ENCODE measurements at places on chromosomes 5 and 9.

- no peak for DNase-seq
These were observed 3.3 kb downstream of the ENHO start for GRCh38 chr9:34519321-34520020.

- no peak for DNase-seq
These were observed 144.4 kb downstream of the SLC12A2 start for GRCh38 chr5:128228008-128228407.

GRCh38 chr9:98974994-98975712 is 31.4 kb downstream of the COL15A1 start:
- DNase-seq = no peak

- DNase-seq = no peak
These were observed 27.1 kb upstream of the PRR16 start for GRCh38 chr5:120436996-120437395.

- DNase-seq = no peak
These were observed 13.3 kb downstream of the MPDZ start for GRCh38 chr9:13266167-13266566.

- no peak for DNase-seq
These were observed 15.1 kb downstream of the IFNA1 start for GRCh38 chr9:21455320-21455719.

DNA sequence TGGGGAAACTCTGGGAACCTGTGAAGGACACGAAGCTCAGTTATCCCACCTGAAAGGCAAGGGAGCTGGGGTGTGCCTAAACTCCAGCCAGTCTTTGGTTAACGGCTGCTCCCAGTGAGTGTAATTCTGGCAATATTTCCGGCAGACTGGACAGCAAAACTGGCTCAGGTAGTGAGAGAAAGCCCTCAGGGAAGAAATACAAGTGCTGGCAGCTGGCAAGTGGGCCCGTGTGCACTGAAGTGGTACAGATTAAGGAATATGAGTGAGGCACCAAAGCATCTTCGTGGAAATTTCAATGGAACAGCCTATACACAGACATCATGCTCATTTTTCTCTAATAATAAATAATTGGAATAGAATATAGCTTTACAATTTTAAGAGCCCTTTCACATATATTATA is 56.2 kb downstream of the ABHD17B start:
- no peak for DNase-seq

DNA sequence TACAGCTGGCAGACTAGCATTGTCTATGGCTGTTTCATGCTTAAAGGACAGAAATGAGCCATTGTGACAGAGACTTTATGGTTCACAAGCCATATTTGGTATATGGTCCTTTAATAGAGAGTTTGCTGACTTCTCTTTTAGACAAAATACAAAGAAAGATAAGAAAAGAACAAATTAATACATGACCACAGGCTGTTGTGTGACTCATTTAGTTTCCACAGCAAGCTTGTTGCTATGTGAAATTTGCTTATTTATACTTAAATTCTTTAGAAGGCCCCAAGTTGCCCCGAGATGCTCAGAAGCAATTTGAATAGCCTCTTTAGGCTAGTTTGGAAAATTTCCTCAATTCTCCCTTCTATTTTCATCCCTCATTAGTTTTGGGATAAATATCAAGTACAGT is 315.3 kb upstream of the RPS23 start:
- no peak for DNase-seq

DNA sequence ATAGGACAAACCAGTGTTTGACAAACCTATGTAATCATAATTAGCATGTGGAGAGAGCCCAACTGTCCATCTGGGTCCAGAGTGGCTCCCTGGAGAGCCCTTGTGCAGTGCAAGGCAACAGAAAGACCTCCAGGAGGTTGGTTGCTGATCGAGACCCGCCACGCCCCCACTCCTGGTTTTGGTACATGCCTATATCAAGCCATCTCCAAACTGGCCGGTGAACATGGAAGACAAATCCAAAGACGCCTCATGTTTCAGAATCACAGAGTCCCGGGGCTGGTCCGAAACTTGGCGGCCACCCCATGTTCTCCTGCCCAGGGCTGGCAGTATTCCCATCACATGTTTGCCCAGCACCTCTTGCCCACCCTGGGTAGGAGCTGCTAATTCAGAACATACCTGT is 140.2 kb downstream of the PAX5 start:
- DNase-seq = no peak

- DNase-seq = no peak
These were observed 190.9 kb downstream of the TTC39B start for GRCh38 chr9:15116130-15116580.

- DNase-seq = no peak
These were observed 83.6 kb upstream of the ADAMTSL1 start for GRCh38 chr9:18390393-18390792.

GRCh38 chr5:109388407-109388806 is 21.4 kb downstream of the PJA2 start:
- no peak for DNase-seq

- no peak for DNase-seq
These were observed 288.1 kb downstream of the GADD45G start for GRCh38 chr9:89892920-89893319.

DNA sequence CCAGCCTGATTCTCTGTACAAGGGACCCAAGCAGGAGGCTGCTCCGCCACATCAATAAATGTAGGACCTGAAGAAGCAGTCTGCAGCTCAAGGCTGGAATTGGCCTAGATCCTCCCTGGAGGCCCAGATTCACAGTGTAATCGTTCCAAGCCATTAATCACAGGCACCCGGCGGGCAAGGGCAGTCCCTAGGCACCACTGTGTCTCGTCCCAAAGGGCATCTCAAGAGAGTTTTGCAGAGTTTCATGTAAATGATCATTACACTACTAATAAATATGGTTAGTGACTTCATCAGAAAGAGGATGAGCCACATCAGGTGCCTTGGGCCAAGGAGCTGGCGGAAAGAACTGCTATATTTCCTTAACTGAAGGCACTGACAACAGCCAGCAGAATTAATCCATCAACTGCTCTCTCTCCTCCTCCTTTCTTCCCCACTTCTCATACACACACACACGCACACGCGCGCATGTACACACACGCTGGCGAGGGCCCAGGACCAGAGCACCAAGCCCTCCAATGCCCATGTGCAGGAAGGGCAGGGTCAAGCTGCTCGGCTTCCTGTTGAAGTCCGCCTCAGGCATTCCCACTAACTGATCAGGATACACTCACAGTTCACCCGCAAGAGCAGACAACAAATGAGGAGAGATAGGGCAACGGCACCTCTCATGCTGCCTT is 33.9 kb downstream of the GNAQ start:
- no peak for DNase-seq

DNA sequence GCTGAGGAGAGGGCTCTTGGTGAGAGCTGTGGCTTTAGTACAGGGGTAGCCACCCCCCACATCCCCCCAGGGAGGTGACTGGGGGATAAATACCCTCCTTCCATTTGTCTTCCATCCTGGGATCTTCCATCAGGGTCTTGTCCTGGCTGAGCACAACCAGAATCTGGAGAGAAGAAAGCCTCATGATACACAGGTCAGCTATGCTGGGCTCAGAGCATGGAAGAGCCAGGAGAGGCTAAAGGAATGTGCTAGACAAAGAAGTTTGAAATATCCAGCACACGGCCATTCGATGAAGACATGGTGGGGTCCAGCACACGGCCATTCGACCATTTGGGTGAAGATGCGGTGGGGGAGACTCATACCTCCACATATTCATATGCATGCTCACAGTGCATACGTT is 30.0 kb downstream of the ROPN1L start:
- no peak for DNase-seq

DNA sequence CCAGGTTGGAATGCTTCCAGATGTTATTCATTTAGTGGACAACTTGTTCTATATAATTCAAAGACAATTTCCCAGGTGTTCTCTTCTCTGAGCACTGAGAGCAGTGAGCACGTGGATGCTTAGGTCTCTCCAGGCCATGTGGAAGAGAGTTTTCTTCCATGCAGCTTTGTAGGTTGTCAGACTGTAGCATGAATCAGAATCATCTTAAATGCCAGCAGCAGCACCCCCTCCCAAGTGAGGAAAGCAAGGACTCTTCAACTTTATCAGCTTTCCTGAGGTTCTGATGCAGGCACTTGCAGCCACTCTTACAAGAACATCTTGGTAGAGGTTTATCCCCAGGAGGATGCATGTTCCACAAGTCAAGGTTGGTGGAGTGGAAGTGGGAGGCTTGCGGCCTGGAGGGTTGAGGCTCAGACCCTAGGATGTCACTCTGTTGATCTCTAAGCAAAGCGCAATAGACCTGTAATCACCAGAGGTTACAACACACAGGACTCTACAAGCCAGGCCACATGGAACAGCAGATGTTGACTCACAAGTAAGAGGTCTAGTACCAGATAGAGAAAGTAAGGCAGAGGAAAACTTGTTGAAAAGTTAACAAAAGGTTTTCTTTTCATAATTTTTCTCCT is 47.7 kb downstream of the UGCG start:
- DNase-seq = no peak

- no peak for DNase-seq
These were observed 124.5 kb downstream of the C5orf15 start for GRCh38 chr5:133843911-133844310.

DNA sequence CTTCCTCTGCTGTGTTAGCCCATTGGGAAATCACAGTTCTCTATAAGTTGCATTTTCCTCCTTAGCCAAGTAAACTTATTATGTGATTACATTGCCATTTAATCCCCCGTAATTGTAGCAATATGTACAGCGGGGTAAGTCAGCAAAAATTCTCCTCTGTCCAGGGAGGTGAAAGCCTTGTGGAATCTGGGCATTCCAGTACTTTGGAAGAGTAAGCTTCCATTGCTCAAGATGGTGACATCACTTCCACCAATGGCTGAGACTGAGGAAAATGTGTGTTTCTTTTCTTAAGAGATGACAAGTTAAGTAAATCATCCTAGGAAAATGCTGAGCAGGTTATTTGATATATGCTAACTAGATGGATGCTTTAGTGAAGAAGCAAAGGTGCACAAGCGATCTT is 436.7 kb downstream of the CETN3 start:
- DNase-seq = no peak

- DNase-seq = no peak
These were observed 20.9 kb downstream of the SLC6A18 start for GRCh38 chr5:1245905-1246576.

DNA sequence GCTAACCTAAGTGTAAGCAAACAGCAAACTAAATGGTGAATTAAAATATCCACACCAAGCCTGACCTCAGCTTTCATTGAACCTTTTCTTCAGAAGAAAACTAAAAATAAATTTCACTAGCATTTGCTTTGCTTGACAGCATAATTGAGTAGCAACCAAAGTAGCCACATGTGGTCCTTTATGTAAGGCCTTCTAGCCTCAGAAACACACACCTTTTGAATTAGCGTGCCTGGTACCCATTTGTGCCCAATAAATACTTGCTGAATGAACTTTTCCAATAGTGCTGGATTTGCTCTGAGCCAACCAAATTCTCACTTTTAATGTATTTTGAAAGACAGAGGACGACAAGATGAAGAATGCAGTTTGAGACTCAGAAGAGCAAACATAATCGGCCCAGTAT is 2.1 kb upstream of the NIPBL start:
- DNase-seq = no peak

DNA sequence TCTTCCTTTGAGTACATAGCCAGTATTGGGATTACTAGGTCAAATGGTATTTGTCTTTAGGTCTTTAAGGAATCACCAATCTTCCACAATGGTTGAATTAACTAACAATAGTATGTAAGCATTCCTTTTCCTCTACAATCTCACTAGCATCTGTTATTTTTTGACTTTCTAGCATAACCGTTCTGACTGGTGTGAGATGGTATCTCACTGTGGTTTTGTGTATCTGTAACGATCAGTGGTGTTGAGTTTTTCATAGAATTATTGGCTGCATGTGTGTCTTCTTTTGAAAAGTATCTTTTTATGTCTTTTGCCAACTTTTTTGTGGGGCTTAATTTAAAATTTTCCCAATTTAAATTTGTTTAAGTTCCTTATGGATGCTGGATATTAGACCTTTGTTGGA is 81.5 kb upstream of the ASTN2 start:
- no peak for DNase-seq
